ENCODE measurements at places on chromosomes 16 and 17. TPM values are rescaled to one million over a fixed set of nuclear protein-coding genes. Genes with fewer than 3 reads are reported as not detected.

The KRT28 gene
- not detected for total RNA-seq

The PTGES3L gene
- total RNA-seq = 0.52 TPM

The KRTAP2-1 gene
- not detected for total RNA-seq

The ALOX12 gene
- not detected for total RNA-seq

The UMOD gene
- not detected for total RNA-seq

The CLEC3A gene
- total RNA-seq = not detected

The PIRT gene
- not detected for total RNA-seq

The CTRB2 gene
- total RNA-seq = not detected

The WNT3 gene
- not detected for total RNA-seq

The SLC5A11 gene
- 0.41 TPM for total RNA-seq

The SCGB1C2 gene
- not detected for total RNA-seq

The AGRP gene
- not detected for total RNA-seq

The TBC1D3G gene
- not detected for total RNA-seq

The SGCA gene
- not detected for total RNA-seq

The PSMC5 gene
- total RNA-seq = 158 TPM

The SEPTIN12 gene
- not detected for total RNA-seq

The VTN gene
- total RNA-seq = 0.23 TPM

The ATP2A3 gene
- 306 TPM for total RNA-seq

The HERPUD1 gene
- total RNA-seq = 155 TPM

The TBC1D3C gene
- total RNA-seq = not detected

The CD7 gene
- 184 TPM for total RNA-seq

The SLC47A1 gene
- total RNA-seq = not detected

The LITAFD gene
- total RNA-seq = not detected

The ACSM2A gene
- total RNA-seq = not detected

The KRT36 gene
- total RNA-seq = not detected

The MYH13 gene
- not detected for total RNA-seq

The CCDC200 gene
- total RNA-seq = not detected

The TBC1D3L gene
- 21.4 TPM for total RNA-seq

The CENPN gene
- 55.5 TPM for total RNA-seq

The CMTM3 gene
- total RNA-seq = 114 TPM

The CACNG4 gene
- total RNA-seq = not detected
